Activated T-helper 17 cell treated with anti-CD3 and anti-CD28 coated beads, Interleukin-2, amount 50 U/mL, for 72 hours (primary cell): ENCODE measurements at places on chromosomes 5 and 9.

DNA sequence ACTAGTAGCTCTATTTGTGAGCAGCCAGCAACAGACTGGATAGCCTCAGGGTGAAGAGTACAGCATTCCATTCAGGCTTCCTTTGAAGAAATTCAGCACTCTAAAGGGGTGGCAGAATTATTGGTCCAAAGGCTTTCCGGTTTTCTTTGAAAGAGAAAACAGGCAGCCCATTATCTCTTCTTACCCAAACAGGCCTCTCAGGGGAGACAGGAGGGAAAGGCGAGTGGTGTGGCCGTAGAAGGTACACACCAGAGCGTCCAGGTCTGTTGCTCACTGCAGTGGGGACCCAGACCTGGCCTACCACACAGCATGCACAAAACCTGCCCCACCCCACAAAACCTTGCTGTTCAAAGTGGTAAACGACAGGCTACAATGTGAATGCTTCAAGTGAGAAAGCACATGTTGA, 83.3 kb downstream of the ZNF608 start:
- ATAC-seq: no peak

DNA sequence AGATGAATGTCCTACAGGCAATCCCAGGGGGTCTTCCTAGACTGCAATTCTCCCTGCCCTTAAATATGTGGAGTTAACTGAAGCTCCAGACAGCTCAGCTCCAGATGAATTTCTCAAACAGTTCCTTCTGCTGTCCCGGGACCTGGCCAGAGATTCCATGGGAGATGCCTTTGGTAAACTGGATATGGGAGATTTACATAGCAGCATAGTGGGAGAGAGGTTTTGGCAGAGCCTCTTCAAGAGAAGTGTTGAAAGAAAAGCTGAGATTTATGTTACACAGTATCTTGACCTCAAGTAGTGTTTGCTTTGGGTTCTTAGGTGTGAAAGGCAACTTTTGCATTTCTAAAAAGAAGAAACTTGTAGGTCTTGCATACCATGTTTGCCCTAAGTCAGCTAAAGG, 364.9 kb downstream of the ARRDC3 start:
- ATAC-seq: no peak

GRCh38 chr5:94024620-94025019, 283.2 kb upstream of the POU5F2 start:
- no peak for ATAC-seq

DNA sequence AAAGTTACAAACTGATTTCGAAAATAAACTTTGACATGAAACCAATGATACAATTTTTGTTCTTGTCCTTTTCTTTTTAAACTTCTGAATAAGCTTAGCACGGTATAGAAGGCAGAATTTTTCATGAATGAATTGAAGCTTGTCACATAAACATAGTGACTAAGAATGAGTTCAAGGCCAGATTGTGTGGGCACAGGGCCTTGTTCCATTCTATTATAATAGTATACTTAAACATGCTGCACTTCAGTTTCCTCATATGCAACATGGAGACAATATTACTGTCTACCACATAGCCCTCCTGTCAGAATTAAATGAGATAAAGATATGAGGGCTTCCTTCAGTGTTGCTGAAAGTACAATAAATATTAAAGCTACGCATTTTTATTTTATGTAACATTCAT, 204.2 kb upstream of the HAPLN1 start:
- no peak for ATAC-seq

- no peak for ATAC-seq
Observed at GRCh38 chr9:105636331-105636730, 25.9 kb upstream of the TAL2 start.

- ATAC-seq: no peak
Observed at GRCh38 chr5:109759306-109759705, 69.6 kb downstream of the MAN2A1 start.

GRCh38 chr5:127586811-127587210, 62.1 kb upstream of the CTXN3 start:
- ATAC-seq: peak; percentile 49

DNA sequence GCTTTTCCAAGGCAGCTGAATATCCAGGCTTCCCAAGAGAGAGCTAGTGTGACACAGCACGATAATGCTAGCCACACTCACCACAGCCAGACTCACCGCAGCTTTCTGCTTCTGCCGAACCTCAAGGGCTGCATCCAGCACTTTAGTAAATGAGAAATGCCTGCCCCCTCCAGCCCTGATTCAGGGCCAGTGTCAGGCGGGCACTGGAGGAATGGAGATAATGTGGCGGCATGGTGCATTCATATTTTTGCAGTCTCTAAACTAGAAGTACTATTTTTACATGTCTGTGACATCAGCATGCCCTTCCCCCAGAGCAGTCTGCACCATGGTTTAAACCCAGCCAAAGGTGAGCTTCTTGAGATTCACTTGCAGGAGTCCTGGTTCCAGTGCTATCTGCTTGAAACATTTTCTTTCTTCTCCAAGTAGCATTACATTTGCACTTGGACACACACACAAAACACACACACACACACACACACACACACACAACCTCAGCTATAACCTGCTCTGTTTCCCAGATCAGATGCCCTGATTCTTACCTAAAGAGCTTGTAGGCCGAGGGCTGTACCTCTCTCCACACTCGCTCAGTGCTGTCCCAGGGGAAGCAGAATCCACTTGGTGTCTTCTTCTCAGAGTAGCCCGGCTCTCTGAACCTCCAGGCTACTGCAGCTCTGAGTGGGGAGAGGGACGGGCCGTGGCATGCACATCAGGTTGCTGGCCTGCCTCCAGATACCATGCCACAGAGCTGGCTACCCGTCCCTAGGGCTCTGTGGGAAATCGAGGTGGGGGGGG, at the start of gene FGF1:
TSS of gene FGF1 (minus strand) at position 673 of the 792 bp plus-strand sequence. CDS start 71,963 bp downstream, outside the sequence.
- no peak for ATAC-seq

- no peak for ATAC-seq
Observed at GRCh38 chr9:80946496-80947170, 742.7 kb downstream of the TLE1 start.

- ATAC-seq: no peak
Observed at GRCh38 chr5:69451941-69452647, 37.2 kb downstream of the MARVELD2 start.

GRCh38 chr9:113359385-113359784, 10.0 kb downstream of the BSPRY start:
- no peak for ATAC-seq

- ATAC-seq: no peak
Observed at GRCh38 chr5:151097061-151097460, 16.2 kb upstream of the TNIP1 start.

DNA sequence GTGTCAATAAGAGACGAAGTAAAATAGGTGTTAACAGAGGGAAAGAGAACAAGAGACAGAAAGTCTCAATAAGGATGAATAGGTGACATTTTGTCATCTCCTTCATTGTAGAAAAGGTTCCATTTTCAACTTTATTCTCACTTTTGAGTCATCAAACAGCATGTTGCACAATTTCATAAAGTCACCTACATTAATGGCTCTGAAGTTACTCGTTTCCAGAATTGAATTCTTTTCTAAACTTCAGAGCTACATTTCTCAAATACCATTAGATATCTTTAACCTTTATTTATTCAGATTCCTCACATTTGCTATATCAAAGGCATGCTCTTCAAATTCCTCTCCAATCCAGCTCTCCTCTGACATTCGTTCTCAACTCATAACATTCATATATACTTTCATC, 13.1 kb downstream of the ADAMTS6 start:
- no peak for ATAC-seq

- ATAC-seq: no peak
Observed at GRCh38 chr5:129973716-129974426, 69.6 kb downstream of the CHSY3 start.

- ATAC-seq: peak; percentile 39
Observed at GRCh38 chr9:70924895-70925547, 196.4 kb downstream of the TRPM3 start.

GRCh38 chr9:88084357-88085183, 53.7 kb downstream of the SPATA31C2 start:
- no peak for ATAC-seq

- no peak for ATAC-seq
Observed at GRCh38 chr5:152546493-152546892, 141.4 kb upstream of the NMUR2 start.

GRCh38 chr5:91006713-91007112, 376.4 kb downstream of the ARRDC3 start:
- ATAC-seq: no peak

- ATAC-seq: no peak
Observed at GRCh38 chr5:141354900-141355469, at the start of gene PCDHGA4. PCDHGA4 (plus strand) TSS chr5:141355021; CDS start chr5:141355108, 87 bp downstream.
